Iris pigment epithelial cell (primary cell): ENCODE measurements at places on chromosomes 1 and 21.

- DNase-seq = no peak
Measured at GRCh38 chr1:1312450-1313314, 4.3 kb downstream of the PUSL1 start.

- no peak for DNase-seq
Measured at GRCh38 chr1:235296729-235297128, 31.2 kb downstream of the ARID4B start.

GRCh38 chr1:173661271-173661670 lies 8.4 kb downstream of the ANKRD45 start:
- no peak for DNase-seq

DNA sequence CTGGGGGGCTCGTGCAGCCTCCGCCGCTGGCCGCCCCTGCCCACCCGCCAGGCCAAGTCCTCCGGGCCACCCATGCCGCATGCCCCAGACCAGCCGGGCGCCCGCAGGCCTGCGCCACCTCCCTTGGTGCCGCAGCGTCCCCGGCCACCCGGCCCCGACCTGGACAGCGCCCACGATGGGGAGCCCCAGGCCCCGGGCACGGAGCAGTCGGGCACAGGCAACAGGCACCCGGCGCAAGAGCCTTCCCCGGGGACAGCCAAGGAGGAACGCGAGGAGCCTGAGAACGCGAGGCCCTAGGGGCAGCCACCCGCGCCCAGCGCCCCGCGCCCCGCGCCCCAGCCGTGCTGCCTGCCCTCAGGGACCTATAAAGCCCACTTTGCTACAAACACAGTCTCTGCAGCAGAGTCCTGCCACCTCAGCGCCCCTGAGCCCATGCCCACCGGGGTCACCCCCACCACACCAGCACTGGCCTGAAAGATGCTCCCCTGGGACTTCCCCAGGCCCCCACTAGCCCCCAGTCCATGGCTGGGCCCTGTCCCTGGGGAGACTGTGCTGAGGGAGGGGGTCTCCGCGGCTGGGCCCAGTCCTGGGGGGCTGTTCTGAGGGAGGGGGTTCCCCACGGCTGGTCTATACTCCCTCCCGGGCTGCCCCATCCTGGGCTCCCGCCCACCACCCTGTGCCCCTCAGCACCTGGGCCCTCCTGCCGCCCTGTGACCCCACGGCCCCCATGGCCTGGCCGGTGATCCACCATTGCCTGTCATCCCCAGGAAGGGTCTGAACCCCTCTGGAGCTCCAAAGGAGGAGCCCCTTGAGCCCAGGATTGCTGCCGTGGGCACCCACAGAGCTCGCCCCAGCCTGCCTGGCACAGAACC lies 8.6 kb downstream of the TNFRSF18 start:
- DNase-seq = no peak
